ENCODE measurements at places on chromosomes 7 and 10. TPM values are rescaled to one million over a fixed set of nuclear protein-coding genes. Genes with fewer than 3 reads are reported as not detected.
A peak's percentile ranks its signal among the peaks of the same experiment; 100 is the strongest.

HDAC9 gene
- 10.7 TPM for polyA plus RNA-seq

DNA sequence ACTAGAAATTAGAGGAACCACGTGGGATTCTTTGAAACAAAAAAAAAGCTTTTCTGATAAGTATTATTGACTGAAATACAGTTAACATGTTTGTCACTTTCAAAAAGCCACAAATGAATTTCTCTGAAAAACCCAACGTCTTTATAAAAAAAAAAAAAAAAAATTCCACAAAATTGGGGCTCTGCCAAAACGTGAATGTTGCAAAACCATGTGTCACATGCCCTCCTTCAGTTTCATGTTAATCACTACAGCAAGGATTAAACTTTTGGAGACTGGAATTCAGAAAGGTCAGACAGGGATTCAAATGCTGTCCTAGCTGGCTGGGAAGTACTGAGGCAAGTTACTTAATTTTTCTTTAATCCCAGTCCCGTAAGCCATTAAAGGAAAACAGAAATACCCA lies 278.0 kb upstream of the KLF14 start:
- no peak for DNase-seq

- DNase-seq, result no peak
These were observed 9.9 kb upstream of the GNAI1 start for GRCh38 chr7:80124526-80125264.

- DNase-seq, result no peak
These were observed 35.9 kb downstream of the SVIL start for GRCh38 chr10:29598851-29599311.

DNA sequence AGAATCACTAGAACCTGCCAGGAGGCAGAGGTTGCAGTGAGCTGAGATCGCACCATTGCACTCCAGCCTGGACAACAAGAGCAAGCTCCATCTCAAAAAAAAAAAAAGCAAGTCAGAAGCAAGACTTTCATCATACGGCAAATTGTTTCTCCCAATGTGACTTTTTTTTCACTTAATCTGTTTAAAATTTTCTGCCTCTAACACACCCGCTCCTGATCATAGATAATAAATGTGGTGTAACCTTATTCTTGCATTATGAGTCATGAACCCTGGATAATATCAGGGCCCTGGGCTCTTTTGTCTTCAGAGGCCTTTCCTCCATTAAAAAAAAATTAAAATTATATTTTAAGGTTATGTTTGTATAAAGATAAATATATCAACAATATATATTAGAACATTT lies 111.4 kb upstream of the JCAD start:
- DNase-seq, result no peak

GRCh38 chr7:134811765-134812164 lies 32.3 kb downstream of the CALD1 start:
- DNase-seq, result peak; percentile 49

DNA sequence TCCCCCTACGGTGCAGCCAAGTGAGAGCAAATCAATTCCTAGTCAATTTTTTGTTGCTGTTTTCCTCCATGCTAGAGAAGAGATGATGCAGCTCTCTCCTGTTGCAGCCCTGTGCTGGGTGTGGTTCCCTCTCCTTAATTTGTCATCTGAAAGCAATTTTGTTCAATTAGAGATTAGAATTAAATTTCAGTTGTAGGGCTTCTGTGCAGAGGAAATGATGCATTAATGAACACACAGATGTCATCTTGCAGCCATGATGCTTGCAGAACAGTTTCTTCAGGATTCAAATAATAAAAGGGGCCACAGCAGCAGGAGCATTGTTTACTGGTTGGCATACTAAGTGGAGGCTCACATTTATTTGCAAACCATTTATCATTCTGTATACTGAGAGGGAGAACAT lies 266.0 kb downstream of the AUTS2 start:
- DNase-seq, result no peak

Measured in left renal cortex interstitium (tissue), 4 donors.